NCI-H748 treated with DMSO at 0.1 percent for 48 hours (cell line): ENCODE measurements at places on chromosomes 16 and 17.

- DNase-seq, result no peak
Observed at GRCh38 chr17:55830699-55831471, 80.0 kb downstream of the PCTP start.

GRCh38 chr17:9824797-9825338 lies 856 bp upstream of the GLP2R start:
- no peak for DNase-seq

DNA sequence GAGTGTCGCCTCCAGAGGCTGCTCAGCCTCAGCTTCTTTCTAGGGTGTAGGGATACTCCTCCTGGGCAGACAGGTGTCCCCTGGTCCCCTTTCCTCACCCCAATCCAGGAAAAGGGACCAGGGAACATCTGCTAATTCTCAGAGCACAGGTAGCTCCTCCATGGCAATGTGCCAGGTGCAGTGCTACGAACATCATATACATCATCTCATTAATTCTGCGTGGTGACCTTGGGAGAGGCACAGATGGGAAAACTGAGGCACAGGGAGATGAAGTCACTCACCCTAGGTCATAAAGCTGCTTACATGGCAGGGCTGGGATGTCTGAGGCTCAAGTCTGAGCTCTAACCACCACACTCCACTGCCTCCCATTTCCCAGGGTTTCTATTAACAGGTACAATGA lies 11.7 kb downstream of the HDAC5 start:
- no peak for DNase-seq

DNA sequence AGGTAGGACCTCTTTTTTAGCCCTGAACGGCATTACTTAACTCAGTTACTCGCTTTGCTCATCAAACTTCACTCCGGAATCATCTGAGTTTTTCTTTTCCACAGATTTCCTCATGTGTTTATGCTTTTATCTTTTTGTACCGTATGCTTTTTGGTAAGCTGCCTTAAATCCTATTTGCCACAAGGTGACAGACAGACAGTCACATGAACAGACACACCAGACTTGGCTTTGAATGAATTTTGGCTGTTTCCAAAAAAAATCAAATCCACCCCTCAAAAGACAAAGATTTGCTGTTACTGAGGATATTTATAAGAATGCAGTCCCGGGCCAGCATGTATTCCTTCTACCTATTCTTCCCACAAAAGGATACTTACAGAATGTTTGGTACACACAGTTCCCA lies 10.9 kb downstream of the GAS7 start:
- DNase-seq, result no peak

GRCh38 chr16:47058295-47059086 lies 85.0 kb upstream of the DNAJA2 start:
- DNase-seq, result no peak

- DNase-seq, result no peak
Observed at GRCh38 chr17:16191604-16192003, 23.7 kb downstream of the NCOR1 start.

DNA sequence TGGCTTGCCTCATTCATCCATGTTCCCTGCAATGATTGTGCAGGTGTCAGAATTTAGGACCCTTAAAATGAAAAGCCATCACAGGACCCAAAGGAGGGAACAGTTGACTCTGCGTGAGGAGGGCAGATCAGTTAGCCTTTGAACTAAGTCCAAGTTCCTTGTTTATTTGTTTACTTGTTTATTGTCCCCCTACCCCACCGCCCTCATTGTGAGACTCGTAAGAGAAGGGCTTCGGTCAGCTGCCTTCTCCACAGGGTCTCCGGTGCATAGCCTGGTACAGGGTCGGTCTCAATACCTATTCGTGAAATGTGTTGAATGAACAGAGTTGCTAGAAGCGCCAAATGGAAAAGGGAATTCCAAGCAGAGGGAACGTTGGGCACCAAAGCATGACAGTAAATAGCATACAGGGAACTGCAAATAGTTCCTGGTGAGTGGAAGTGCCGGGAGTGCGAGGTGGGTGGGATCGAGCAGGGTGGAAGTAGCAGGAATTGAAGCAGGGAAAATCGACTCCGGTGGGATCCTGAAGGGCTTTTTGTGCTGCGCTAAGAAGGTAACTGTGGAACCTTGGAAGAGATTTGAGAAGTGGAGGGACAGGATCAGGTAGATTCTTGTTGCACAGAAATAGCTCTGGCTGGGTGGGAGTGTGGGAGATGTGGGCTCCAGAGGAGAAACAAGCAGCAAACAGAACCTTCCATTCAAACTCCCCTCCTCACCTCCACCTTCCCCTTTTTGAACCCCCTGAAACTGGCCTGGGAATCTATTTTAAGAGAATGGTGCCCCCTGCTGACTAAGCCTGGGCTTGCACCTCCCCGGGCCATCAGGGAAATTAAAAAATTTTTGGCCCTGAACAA lies 12.7 kb downstream of the SLC35B1 start:
- DNase-seq, result peak; percentile 32

DNA sequence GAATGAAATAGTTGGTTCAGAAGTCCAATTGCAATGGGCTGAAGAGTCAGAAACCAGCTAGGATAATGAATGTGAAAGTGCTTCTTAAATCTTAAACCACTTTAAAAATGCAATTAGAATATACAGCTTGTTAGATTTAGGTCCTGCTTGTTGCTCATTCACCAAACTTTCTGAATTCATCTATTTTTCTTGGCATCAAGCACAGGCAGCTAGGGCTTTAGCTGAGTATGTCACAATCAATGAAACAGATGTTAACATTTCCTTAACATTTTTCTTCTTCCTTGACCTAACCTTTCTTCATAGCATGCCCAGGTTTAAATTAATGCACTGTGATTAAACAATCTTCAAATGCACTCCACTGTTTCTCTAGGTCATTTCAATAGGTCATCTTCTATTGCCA lies 14.4 kb downstream of the KIF2B start:
- DNase-seq, result no peak

DNA sequence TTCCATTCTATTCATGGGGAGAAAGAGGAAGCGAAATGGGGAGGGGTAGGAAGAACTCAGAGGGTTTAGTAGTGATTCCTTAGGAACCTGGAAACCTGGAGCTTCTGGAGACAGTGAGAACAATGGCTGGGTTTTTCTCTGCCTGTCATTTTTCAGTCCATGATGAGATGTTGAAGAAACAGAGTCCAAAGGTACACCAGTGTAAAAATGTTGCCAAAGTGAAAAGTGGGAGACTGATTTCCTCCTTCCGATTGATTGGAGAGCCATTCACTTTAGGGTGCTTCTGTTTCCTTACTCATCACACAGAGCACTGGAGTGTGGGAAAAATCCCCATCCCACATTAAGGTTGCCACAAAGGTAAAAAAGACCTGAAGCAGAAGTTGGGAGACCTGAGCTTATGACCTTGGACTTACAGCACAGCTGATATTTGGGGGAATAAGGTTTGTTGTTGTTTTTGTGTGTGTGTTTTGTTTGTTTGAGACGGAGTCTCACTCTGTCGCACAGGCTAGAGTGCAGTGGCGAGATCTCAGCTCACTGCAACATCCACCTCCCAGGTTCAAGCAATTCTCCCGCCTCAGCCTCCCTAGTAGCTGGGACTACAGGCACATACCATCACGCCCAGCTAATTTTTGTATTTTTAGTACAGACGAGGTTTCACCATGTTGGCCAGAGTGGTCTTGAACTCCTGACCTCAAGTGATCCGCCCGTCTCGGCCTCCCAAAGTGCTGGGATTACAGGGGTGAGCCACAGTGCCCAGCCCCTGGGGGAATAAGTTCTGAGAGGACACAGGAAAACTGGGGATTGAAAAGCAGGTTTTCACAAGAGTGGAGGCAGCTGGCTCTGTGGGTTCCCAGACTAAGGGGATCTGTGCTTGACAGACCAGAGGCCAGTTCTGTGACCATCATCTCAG lies 1.4 kb upstream of the DHX8 start:
- no peak for DNase-seq

DNA sequence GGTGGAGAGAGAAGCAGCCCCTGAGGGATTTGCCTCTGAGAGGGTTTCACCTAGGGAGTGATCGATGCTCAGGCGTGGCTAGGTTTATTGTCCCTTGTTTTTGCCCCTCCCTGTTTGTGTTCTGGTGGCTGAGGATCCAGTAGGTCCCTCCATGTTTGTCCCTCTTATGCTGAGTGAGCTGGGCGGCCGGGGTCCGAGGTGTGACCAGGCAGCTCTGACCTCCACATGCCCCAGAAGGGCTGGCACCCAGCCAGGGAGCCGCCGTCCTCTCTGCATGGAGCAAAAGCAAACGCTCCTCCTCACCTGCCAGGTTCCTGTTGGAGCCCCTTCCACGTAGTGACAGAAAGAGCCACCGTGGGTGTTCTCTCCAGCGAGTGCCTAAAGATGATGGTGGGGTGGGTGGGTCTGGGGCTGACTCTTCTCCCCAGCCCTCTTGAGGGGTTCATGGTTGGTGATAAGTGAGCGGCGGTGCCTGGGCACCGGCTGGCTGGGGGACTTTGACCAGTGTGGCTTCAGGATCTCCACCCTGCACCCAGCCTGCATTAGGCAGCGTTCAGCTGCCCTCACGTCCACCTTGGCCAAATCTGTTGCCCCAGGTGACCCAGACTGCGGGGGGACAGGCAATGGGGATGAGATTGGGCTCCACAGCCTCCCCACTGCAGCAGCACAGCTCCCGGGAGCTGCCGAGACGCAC lies 14.1 kb upstream of the NUDT16L1 start:
- DNase-seq, result no peak

- no peak for DNase-seq
Observed at GRCh38 chr17:39872751-39873150, 4.7 kb downstream of the ZPBP2 start.

DNA sequence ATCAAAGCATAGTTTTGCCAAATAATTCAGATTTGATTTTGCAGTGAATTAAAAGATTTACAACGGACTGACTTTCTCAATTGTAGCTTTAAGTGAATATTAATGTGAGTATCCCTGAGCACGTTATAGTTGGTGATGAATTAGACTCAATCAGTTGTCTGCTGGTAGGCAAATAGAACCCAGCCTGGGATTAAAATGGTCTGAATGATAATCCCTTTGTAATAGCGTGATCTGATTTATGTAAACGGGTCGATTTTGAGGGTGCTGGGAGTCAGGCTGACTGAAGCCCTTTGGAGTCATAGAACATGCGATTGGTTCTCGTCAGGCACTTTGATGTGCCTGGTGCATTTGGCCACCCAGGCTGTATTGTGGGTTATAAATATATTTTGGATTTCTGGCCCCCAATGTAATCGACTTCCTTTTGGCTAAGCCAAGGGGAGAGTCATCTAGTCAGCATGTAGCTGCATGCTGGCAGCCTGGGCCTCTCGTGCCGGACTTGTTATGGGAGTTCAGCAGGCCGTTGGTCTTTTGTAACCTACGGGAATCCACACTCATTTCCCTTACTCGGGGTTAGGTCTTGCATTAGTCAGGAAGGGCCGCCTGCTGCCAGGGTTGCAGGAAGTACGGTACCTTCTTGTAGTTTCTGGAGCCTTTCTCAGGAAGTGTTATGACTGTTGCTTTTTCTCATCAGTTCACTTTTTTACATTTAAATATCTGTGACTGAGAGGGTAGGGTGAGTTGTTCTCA lies 5.4 kb downstream of the PGS1 start:
- no peak for DNase-seq

- DNase-seq, result no peak
Observed at GRCh38 chr17:69907132-69907847, 167.7 kb upstream of the KCNJ16 start.

GRCh38 chr16:59654455-59654854 lies 920.3 kb upstream of the GOT2 start:
- no peak for DNase-seq
